Right renal cortex interstitium (tissue), 3 donors: ENCODE measurements at places on chromosomes 12 and 14. TPM values are rescaled to one million over a fixed set of nuclear protein-coding genes. Genes with fewer than 3 reads are reported as not detected.

Gene GPRC5D
- 0.72 TPM for polyA plus RNA-seq

Gene ANO4
- 0.54 TPM for polyA plus RNA-seq

Gene GPR162
- 24.7 TPM for polyA plus RNA-seq

Gene FGF6
- polyA plus RNA-seq, result not detected

Gene LRFN5
- polyA plus RNA-seq, result 11.6 TPM

Gene SLC7A8
- polyA plus RNA-seq, result 94.0 TPM

Gene STON2
- polyA plus RNA-seq, result 49.7 TPM

Gene DTX1
- 10.3 TPM for polyA plus RNA-seq

Gene ATF7IP
- polyA plus RNA-seq, result 63.8 TPM

Gene PLEKHG3
- polyA plus RNA-seq, result 90.3 TPM

DNA sequence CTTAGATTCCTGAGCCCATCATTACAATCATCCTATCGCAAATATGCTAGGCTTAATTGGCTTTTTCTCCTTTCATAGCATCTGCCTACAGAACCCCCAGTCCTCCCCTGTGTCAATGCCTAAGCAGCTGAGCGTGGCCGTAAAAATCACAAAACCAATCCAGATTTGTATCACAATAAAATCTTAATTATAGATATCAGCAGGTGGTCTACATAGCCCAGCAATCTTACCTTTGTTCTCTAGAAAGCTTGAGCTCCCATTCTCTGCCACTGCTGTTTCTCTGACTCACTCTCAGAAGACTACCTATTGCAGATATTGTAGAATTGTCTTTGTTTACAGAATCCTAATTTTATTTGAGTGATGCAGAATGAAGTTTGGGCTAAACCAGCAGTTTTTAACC is 37.9 kb upstream of the PPM1A start:
- no peak for DNase-seq

- no peak for DNase-seq
These were observed 912.7 kb upstream of the LRFN5 start for GRCh38 chr14:40694023-40694422.

DNA sequence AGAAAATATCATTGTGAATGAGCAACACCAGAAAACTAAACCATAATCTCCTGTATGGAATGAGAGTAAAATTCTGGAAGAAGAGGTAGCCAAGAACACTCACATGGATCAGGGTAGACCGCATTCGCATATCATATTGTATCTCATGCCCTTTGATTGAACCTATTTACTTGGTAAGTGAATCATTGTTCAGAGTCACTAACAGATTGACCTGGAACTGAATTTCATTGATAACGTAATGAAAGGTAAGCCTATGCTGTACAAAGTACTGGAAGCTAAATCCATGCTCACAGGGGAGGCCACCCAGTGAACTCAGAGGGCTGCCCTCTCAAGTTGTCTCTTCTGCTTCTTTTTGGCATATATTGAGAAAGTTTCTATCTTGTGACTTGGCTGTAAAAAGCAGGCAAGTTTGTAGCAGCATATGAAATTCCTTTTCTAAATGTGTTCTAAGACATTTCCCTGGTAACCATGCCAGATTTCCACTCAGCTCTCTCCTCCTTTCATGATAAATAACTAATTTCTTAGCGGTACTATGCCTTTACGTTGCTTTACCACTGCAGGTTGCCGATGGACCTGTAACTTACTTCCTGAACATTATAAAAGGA is 91.4 kb downstream of the PLCZ1 start:
- DNase-seq, result no peak

GRCh38 chr12:103783744-103784664 is 57.0 kb downstream of the NT5DC3 start:
- no peak for DNase-seq

DNA sequence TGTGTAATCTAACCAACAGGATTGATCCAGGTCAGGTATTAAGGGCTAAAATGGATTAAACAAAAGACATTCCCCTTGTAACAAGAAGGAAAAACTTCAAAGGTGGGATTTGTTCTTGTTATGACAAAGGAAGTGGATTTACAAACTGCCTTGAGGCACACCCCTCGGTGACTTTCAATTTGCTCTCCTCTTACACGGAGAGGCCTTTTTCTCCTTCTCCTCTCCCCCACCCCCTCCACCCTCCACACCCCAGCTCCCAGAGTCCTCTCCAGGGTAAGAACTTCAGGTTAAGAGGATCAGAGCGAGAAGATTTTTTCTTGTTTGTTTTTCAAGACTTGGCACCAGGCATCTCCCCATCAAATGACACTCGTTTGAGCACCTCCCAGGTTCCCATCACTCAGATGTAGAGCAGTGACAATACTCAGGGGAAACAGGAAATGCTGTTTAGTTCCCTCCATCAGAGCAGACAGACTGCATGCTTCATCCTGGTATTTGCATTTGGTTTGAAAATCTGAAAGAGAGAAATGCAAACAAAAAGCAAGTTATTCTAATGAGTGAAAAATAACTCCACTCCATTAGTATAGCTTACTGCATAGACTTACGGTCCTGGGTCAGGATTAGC is 77.6 kb upstream of the TMEM260 start:
- DNase-seq, result no peak

- no peak for DNase-seq
These were observed 3.0 kb upstream of the MTA1 start for GRCh38 chr14:105416671-105417070.

- no peak for DNase-seq
These were observed 103.3 kb upstream of the FKBP4 start for GRCh38 chr12:2691345-2692071.

GRCh38 chr12:118959985-118960560 is 21.3 kb upstream of the SRRM4 start:
- DNase-seq, result no peak

DNA sequence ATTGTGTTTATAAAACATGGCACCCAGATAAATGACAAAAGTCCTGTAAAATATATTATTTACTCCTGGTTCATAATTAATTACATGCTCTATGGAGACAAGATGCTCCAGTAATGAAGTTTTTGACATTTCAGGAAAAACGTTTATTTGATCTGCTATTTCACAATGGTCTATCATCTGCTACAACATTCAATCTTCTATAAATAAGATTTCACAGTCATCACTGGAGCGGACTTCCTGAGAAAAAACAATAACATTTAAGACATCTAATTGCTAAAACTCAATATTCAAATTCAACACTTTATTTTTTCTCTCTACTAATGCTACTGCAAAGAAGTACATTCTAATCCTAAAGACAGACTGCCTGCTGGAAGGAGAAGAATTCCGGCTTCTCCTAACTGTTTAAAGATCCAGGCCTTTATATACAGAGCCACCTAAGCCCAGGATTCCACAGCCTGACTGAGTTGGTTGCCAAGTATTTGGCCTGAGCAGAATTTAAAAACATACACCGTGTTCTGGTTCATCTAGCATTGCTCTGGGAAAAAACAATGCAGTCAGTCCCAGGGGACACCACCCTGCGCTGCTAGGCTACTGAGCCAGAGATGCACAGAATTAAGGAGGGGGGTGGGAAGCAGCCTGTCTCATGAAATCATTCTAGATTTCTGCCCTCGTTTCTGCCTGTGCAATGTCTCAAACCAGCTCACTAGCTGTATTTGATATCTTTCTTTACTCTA is 58.0 kb downstream of the TMTC1 start:
- DNase-seq, result no peak

GRCh38 chr12:19450362-19450761 is 11.1 kb downstream of the AEBP2 start:
- no peak for DNase-seq

GRCh38 chr12:107223821-107224220 is 130.5 kb upstream of the CRY1 start:
- no peak for DNase-seq

- DNase-seq, result no peak
These were observed 460.1 kb downstream of the MED13L start for GRCh38 chr12:115817389-115817788.

- DNase-seq, result no peak
These were observed 56.0 kb upstream of the ACSS3 start for GRCh38 chr12:81021834-81022233.

DNA sequence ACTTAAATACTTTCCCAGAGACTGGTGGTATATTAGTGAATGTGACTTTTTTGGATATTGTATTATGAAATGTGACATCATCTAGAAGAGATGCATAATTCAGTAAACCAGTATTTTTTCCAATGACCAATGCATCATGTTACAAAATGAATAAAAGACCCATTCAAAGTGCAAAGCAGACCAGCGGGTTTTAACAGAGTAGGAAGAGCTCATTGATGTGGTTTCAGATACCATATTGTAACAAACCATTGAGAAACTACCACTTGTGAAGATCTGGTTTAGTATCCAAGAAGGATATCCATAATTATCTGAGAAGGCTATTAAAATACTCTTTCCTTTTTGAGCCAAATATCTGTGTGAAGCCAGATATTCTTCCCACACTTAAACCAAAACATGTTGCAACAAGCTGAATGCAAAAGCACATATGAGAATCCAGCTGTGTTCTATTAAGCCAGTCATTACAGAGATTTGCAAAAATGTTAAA is 47.7 kb downstream of the MVK start:
- DNase-seq, result no peak

DNA sequence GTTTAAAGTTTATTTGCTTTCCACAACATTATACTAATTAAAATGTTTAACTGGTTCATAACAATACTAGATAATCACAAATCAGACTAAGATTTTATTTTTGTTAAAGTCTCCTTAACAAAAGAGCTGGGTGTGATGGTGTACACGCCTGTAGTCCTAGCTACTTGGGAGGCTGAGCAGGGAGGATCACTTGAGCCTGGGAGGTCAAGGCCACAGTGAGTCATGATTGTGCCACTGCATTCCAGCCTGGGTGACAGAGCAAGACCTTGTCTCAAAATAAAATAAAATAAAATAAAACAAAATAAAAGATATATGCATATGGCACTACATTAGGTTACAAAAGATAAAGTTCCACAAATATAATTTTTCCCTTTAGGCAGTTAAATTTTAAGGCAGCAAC is 5.6 kb downstream of the MIS18BP1 start:
- no peak for DNase-seq

GRCh38 chr14:97757491-97757890 is 960.3 kb downstream of the VRK1 start:
- DNase-seq, result no peak

DNA sequence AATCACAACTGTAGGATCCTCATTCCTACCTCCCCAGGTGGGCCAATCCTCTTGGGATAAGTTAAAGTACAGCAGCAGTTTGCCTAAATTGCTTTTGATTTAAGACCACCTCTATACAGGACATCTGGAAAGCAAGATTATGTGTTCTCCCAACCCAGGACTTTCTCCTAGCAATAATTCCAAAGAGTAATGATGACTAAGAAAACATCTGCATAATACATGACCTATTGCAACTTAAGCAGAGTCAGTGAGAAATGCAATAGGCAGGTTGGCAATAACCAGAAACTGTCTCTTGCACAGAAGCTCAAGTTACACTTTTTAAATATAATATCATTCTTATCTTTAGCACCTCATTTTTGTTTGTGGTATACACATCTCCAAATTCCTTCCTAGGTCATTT is 275.4 kb downstream of the TRHDE start:
- no peak for DNase-seq

GRCh38 chr14:22811722-22812121 is 3.5 kb downstream of the SLC7A7 start:
- no peak for DNase-seq

DNA sequence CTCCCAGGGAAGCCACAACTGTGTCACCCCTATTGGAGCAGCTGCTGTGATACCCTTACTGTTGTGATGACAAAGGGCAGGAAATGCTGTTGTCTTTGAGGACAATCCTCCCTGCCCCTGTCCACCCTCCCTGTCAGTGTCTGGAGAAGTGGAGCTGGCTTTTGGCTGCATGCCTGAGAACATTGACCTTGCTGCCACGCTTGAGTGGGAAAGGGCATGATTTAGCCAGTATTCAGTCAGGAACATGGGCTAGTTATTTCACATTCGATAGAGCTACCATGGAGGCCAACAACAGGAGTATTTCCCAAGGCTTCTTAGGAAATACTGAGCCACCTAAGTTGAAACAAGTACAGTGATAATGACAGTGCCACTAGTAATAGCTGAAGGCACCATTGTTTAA is 59.4 kb downstream of the MYRFL start:
- DNase-seq, result no peak

- DNase-seq, result no peak
These were observed 761.6 kb downstream of the LRFN5 start for GRCh38 chr14:42368234-42368633.

GRCh38 chr12:109491671-109492070 is 14.2 kb downstream of the UBE3B start:
- no peak for DNase-seq

GRCh38 chr14:77474479-77475177 is 16.7 kb downstream of the AHSA1 start:
- DNase-seq, result no peak
